Immature natural killer cell (primary cell): ENCODE measurements at places on chromosomes 16 and 17.

DNA sequence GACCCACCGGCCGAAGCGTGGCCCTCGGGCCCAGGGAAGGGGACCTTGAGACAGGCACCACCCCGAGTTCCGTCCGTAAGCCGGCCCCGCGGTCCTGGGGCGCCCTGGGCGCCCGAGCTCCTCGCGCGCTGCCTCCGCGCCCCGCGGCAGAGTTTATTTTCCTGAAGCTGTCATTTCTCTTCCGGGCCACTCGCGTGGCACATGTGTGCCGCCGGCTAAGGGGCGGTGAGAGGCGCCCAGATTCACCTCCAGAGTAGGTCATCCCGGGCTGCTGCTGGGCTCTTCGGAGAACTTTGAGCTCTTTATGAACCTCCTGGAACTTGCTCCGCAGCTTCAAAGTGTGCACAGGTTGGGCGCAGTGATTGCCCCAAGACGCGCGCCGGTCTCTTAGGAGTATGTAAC is 489 bp downstream of the ZC3H18 start:
- DNase-seq, result no peak

GRCh38 chr17:15510361-15510760 is 42.9 kb upstream of the CDRT4 start:
- no peak for DNase-seq

GRCh38 chr16:73095142-73095820 is 47.4 kb upstream of the ZFHX3 start:
- DNase-seq, result no peak

- no peak for DNase-seq
These were observed 119.5 kb downstream of the NTN1 start for GRCh38 chr17:9140550-9141424.

GRCh38 chr16:86869288-86870022 is 291.1 kb downstream of the FOXL1 start:
- no peak for DNase-seq

DNA sequence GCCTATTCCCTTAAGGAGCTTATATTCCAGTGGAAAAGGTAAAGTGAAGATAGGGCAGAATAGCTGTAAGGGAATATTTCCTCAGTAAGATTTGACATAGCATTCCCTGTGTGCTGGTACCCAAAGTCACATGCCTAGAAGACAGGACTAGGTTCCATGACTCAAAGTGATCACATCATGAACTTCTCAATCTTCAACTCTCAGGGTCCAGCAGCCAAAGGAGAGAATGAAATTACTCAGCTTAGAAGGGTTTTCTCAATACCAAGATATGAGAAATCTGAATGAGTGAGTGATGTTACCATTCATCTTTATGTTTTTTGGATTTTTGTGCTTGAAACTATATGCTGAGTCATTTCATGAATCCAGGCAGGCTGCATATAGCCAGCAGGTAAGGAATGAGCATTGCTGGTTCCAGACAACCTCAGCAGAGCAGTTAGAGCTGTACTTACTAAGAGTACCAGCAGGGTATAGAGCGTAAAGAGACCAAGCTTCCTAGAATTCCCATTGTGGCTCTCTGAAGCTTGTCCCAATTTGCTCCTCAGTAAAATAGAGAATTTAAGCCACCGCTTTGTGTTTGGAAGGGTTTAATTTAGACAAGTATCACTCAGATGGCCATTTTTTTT is 91.1 kb downstream of the ANKFN1 start:
- DNase-seq, result no peak
